ENCODE measurements at places on chromosomes 16 and 17. TPM values are rescaled to one million over a fixed set of nuclear protein-coding genes. Genes with fewer than 3 reads are reported as not detected.

The SLC25A11 gene
- 50.0 TPM for total RNA-seq

The PRM3 gene
- total RNA-seq: not detected

The PLA2G10 gene
- total RNA-seq: not detected

The MEOX1 gene
- total RNA-seq: 25.3 TPM

The MMP15 gene
- 23.2 TPM for total RNA-seq

The CDRT15 gene
- total RNA-seq: not detected

The BRICD5 gene
- 2.9 TPM for total RNA-seq

The CNGB1 gene
- not detected for total RNA-seq

The CHMP6 gene
- total RNA-seq: 25.3 TPM

The LONP2 gene
- 67.0 TPM for total RNA-seq

The TMEM97 gene
- total RNA-seq: 3.1 TPM

The KRTAP9-8 gene
- not detected for total RNA-seq

The GNPTG gene
- 72.1 TPM for total RNA-seq
